ENCODE measurements at places on chromosomes 6 and 20.
A peak's percentile ranks its signal among the peaks of the same experiment; 100 is the strongest.

DNA sequence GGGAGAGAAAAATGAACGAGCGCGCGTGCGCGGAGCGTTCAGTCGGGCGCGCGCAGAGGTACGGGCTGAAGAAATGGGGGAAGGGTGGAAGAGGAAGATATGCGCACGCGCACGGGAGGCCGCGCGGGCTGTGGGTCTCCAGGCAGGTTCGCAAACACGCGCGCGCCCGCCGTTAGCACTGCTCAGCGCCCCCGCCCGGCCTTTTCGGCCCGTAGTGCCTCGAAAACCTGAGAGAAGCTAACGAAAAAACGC, 393 bp downstream of the BCLAF1 start:
- peak; percentile 97 for DNase-seq

DNA sequence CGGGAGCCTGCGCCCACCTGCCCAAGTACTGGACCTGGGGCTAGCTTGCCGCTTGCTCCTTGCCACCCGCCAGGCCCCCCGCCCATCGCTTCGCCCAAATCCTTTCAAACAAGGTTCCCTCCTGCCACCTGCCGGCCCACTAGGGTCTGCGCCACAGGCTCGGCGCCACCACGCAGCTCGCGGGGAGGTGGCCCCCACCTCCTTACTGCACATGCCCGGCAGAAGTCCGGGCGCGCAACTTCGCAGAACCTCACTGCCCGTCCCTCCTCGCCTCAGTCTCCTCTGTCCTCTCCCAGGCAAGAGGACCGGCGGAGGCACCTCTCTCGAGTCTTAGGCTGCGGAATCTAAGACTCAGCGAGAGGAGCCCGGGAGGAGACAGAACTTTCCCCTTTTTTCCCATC, 11.2 kb downstream of the GNAS-AS1 start:
- peak; percentile 81 for DNase-seq

- no peak for DNase-seq
These were observed 122.3 kb upstream of the TMEM181 start for GRCh38 chr6:158437571-158437970.

- DNase-seq, result no peak
These were observed 1.1 kb downstream of the ARG1 start for GRCh38 chr6:131574133-131574532.

- peak; percentile 92 for DNase-seq
These were observed 47.0 kb downstream of the WDR27 start for GRCh38 chr6:169654598-169655391.

DNA sequence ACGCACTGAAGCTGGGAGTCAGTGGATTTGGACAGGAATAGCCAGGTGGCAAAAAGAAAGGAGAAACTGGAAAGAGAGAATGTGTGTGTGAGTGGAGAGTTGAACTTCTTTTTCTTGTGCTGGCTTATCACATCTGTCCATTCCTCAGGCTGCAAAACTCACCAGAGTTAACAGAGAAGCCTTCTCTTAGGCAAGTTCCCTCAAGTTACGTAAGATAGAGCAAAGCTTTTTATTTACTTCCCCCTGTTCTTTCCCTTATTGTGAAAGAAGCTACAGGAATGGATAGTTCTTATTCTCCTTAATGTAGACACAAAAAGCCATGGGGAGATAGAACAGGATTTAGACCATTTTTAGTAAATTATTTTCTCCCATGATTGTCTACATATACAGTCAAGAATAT, 188.6 kb downstream of the BMP2 start:
- no peak for DNase-seq

- no peak for DNase-seq
These were observed 9.2 kb downstream of the DACT2 start for GRCh38 chr6:168310403-168310802.

- no peak for DNase-seq
These were observed 54.8 kb downstream of the TNFRSF21 start for GRCh38 chr6:47254906-47255305.

- DNase-seq, result no peak
These were observed 20.8 kb upstream of the KIF25 start for GRCh38 chr6:167976708-167977107.

DNA sequence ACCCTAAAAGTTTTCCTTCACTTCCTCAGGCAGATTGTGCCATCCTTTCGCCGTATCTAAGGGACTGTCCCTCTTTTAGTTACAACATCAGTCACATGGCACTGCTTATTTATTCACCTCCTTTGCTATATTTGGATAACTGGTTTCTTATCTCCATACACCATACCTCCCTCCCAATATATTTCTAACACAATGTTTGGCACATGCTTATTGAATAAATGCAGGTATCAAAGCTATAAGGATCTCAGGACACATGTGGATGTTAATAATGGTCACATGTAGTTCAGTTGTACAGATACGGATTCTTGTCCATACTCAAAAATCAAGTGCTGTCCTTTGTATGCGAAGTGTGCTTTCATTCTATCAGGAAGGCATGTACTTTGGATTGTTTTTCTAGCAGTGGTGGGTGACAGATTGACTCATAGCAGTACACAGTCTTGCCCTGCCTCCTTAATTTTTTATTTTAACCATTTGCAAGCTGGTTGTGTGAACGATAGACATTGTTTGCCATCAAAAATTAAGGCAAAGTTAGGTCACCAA, 407.1 kb upstream of the RUNX2 start:
- no peak for DNase-seq

DNA sequence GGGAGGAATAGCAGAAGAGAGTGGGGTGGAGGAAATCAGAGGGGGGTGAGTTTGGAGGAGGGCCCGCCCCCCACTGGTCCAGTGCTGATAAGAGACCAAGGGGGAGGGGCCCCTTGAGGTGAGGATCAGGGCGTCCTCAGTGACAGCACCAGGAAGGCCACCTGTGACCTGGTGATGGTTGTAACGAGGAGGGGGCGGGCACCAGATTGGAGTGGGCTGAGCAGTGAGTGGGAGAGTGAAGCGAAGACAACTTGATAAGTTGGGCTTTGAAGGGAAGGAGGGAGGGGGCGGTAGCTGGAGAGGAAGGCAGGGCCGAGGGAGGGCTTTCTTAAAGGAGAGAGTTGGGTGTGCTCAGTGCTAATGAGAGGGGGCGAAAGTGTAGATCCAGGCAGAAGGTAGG, 30.7 kb downstream of the CDH22 start:
- DNase-seq, result no peak

DNA sequence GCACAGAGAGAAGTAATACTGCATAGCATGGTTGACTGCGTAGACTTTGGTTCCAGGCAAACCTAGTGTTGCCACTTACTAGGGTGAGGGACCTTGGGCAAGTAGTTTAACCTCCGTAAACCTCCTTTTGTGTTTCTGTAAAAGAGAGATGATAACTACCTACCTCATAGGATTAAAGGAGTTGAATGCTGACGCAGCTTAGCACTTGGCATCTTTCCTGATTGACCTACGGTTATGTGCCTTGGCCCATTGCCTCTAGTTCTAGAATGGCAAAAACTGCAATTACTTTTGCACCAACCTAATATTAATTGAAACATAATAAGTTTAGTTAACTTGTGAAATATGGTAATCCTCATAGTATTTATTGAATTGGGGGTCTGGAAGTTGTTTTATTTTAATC, 19.1 kb downstream of the GHRH start:
- DNase-seq, result no peak

DNA sequence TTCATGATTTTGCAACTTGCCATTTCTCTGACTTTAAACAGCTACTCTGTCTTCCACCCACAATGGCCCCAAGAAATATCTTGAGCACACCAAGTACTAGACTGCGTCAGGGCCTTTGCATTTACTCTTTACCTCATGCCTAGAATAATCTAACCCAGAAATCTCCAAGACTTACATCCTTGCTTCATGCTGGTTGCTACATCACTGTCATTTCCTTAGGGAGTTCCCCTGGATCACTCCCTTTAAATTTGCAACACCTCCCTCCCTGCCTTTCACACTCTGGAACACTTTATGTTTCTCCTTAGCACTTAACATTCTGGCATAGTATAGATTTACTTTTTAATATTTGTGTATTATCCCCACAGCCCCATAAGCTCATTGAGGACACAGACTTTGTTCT, 4.9 kb upstream of the ELOVL5 start:
- DNase-seq, result no peak

- DNase-seq, result no peak
These were observed 231.2 kb downstream of the DOK5 start for GRCh38 chr20:54706581-54706980.

DNA sequence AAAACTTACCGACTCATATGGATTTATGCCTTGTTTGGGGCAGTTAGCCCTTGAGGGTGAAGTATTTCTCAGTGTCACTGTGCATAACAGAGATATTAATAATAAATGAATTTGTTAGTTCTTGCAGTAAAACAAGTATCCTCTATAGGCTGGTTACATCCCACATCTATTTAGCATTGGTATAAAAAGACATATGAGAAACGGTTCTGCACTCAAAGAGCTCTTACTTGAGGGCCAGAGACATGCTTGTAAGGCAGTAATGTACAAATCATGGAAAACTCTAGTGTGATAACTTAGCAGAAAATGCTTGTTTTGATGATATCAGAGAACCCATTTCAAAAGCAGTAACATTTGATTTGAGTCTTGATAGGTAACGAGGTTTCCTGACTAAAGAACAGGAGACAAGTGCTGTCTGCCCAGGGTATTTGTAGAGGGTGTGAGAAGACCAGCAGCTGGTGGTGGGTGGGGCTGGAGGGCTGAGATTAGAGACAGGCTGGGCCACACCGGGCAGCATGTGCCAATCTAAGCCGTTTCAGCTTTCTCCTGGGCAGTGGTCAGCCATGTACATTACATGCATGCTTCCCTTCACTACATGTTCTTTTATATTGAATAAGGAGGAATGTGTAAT, 46.3 kb downstream of the TULP4 start:
- DNase-seq, result no peak

GRCh38 chr6:132131758-132132157, 180.6 kb upstream of the CCN2 start:
- no peak for DNase-seq

DNA sequence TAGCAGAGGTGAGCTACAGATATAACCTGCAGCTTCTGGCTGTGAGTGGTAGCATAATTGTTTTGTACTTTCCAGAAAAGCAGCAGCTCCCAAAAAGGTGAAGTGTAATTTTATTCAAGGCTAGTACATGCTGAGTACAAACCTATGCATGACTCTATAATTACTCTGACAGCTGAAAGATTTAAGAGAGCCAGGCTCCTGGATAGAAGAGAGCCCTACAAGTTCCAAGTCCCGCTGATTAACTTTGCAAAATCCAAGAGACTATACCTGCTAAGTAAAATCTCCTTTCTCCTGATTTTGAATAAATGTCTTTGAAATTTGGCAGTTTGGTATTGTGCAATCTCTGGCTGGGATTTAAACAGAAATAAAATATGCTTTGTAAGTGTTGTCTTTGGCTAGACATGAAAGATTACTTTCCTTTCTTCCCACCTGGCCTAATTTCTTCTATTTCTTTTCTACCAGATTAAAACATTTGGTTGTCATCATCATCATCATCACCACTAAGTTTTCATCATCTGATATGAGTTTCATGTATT, 79.5 kb downstream of the CTNNBL1 start:
- no peak for DNase-seq

GRCh38 chr20:11544029-11544678, 373.5 kb upstream of the BTBD3 start:
- no peak for DNase-seq

DNA sequence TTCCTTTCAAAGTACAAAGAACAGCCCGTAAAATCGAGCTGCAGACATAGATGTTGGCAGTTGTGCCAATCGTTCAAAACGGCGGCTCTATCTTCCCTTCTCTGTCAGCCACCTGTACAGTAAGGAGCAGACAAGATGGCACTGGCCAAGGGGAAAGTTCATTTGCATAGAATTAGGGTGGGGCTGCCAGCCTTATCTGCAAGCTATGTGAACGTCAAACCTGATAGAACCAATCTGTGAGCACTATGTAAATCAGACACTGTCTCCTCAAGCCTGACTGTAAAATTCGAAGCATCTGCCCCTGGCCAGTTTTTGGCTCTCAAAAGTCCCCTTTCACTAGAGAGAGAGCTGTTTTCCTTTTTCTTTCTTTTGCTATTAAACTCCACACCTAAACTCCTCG, 374.5 kb downstream of the EPM2A start:
- no peak for DNase-seq

DNA sequence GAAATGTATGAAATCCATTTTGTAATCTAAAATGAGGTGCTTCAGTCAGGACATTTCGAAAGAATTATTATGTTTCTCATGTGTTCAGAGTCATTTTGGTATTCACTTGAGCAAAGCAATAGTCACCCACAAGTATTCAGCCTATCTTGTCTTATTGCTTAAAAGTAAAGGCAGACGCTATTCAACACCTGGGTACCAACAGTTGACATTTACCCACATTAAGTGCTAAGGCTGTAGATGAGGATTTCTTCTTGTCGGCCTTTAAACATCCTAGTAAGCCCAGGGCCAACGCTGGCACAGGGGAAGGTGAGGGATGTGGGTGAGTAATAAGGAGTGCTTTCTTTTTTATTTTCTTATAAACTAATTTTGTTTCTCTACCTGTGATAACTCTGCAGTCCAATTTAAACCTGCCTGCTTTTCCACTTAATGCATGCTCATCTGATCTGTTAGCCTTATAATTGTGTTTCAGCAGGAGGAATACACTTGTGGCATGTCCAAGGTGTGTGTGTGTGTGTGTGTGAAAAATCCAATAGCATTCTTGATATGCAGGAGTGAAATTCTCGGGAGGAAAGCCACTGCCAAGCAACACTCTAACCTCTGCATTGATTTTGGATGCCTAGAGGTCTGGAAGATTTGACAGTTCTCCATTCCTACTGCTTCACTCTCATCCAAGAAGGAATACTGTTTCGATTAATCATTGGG, 252.0 kb downstream of the SOX4 start:
- DNase-seq, result no peak

- no peak for DNase-seq
These were observed 50.2 kb downstream of the ARID1B start for GRCh38 chr6:156827382-156827781.

- no peak for DNase-seq
These were observed 968 bp upstream of the CCN5 start for GRCh38 chr20:44714102-44714700.

- no peak for DNase-seq
These were observed 53.3 kb downstream of the SLC22A23 start for GRCh38 chr6:3403238-3404173.

DNA sequence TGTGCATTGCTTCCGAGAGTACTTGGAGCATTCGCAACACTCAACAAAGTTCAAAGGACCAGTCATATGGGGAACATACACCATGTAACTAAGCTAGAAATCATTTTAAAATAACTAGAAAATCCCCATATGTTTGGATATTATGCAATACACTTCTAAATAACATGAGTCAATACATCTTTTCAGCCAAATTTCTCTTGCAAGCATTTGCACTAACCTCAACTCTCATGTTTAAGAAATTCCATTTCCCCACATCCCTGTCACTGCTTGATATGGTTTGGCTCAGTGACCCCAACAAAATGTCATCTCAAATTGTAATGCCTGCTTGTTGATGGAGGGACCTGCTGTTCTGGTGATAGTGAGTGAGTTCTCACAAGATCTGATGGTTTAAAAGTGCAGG, 85.7 kb upstream of the CST7 start:
- DNase-seq, result no peak

GRCh38 chr6:69584913-69585729, 211.7 kb downstream of the LMBRD1 start:
- DNase-seq, result no peak

All from upper lobe of left lung (tissue), 6 donors.